NCI-H226 (cell line): ENCODE measurements at places on chromosomes 5 and 9.

DNA sequence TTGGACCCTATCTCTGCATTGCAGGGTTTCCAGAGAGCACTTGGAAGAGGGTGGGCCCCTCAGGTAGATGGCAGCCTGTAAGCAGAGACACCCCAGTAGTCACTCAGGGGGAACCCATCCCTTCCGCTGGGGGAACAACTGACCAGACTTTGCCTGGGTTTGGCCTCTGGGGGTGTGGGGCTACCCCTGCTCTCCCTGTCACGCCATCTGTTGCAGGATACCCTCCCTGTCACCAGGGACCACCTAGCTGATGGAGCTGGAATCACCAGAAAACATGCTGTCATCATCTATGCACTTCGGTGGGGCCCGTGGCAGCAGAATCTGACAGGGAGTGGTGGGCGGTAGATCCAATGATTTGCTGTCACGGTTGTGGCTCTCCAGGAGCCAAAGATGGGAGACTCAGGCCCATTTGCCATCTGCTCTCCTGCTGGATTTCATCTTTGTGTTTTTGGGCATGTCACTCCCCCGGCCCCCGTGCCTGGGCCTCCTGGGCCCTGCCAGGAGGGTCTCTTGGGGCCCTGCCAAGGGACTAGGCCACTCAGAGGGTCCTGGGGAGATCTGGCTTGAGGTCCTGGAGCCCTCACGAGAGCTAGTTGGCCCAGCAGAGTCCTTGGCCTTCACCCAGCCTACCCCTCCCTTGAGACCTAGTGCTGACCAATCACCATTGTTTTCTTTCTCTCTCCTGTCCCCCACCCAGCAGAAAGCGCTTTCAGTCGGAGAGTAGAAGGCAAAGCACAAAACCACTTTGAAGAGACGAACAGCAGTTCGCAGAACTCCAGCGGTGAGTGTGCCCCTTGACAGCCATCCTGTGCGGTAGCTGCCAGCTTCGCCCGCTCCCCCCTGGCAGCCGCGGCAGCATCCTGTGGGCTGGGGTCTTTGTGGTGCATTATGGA is 45.9 kb downstream of the AMBP start:
- no peak for DNase-seq

DNA sequence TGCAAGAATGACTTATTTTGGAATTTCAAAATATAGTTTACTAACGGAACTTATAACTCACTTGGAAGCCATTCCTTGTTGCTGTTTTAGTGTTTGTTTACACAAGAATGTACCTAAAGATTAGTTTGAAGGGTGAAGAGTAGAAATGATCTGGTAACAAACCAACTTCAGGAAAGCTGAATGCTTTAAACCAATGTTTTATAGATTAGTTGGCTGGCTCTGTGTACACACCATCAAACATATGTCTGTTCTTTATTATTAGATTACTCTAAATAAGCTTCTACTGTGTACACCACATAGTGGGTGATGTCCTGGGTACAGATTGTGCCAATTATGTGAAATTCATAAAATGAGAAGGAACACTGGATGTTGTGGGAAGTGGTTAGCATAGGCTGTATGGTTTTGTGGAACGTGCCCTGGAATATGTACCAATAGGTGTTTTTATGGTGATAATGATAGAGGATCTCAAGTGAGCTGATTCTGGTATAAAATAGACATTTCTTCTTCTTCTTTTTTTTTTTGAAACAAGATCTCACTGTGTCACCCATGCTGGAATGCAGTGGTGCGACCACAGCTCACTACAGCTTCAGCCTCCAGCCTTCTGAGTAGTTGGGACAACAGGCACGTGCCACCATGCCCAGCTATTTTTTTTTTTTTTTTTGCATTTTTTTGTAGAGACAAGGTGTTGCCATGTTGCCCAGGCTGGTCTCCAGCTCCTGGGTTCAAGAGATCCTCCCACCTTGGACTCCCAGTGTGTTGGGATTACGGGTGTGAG is 109.3 kb upstream of the DHFR start:
- DNase-seq, result no peak

GRCh38 chr5:43415935-43416802 is 4.0 kb upstream of the CCL28 start:
- DNase-seq, result peak; percentile 64

DNA sequence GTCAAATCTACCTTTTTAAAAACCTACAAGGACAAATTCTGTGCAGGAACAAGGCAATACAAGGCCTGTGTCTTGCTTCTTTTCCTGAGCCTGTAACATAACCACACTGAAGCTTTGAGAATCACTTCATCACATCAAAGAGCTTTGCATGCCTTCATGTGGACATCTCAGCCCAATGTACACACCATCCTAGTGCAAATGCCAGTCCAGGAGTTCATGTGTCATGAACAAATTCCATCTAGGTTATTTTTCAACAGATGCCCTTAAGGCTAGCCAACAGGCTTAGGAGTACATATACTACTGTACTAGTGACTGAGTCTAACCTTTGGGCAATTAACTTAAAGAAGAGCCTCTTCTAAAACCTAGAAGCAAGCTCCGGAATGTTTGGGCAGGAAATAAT is 106.4 kb downstream of the CDH10 start:
- no peak for DNase-seq

- no peak for DNase-seq
Measured at GRCh38 chr5:73391441-73391881, 57.1 kb downstream of the FOXD1 start.

- DNase-seq, result no peak
Measured at GRCh38 chr5:143649937-143650621, 161.9 kb upstream of the HMHB1 start.

- no peak for DNase-seq
Measured at GRCh38 chr5:157371655-157372471, 88.2 kb upstream of the NIPAL4 start.

- DNase-seq, result no peak
Measured at GRCh38 chr5:160159991-160160792, 40.9 kb upstream of the PWWP2A start.

DNA sequence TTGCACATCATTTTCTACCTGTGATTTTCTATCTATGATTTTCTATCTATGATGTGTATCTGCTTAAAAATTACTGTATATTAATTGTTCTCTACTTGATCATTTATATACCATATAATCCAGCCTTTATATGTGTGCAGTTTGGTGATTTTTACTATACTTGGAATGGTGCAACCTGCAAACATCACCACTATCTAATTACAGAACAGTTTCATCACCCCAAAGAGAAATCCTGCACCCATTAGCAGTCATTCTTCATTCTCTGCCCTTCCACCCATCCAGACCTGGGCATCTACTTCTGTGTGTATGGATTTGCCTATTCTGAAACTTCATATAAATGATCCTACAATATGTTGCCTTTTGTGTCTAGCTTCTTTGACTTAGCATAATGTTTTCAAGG is 51.3 kb downstream of the CARTPT start:
- DNase-seq, result no peak

DNA sequence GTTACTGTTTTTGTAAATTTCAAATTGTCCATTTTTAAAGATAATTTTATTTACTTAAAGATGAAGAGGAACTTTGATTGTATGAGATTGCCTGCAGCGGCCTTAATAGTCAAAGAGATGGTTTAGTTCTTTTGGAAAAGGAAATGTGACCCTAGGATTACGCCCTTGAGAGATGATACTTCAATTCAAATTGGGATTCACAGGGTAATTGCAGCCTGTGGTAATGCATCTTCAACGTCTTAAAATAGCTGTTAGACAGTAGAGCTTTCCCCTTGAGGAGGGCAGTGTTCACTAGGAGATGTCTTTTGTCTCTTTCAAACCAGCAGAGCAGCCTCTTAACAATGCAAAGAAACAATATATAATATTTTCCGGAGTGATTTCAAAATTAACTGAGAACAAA is 127.1 kb downstream of the TAF11L14 start:
- DNase-seq, result no peak

- DNase-seq, result no peak
Measured at GRCh38 chr5:59832577-59833301, 60.8 kb downstream of the PDE4D start.

DNA sequence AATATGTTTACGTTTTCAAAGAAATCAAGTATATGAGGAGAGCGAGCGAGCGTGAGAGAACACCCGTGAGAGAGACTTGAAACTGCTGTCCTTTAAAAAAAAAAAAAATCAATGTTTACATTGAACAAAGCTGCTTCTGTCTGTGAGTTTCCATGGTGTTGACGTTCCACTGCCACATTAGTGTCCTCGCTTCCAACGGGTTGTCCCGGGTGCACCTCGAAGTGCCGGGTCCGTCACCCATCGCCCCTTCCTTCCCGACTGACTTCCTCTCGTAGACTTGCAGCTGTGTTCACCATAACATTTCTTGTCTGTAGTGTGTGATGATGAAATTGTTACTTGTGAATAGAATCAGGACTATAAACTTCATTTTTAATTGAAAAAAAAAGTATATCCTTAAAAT is 97.0 kb downstream of the PDE6A start:
- DNase-seq, result no peak

DNA sequence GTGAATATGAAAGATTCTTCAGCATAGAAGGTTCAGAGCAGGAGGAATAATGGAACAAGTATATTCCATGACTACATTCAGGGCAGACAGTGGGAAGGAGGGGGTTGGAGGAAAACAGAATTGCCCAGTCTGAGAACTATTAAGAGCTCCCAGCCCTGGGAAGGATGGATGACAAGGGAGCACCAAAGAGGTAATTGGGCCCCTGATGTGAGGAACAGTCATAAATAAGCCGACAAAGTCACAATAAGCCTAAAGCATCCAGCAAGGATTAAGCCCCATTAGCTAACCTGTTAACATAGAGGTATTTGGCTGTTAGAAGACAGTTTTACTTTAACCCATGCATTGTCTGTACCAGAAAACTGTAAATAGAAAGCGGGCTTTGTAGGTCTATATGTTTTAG is 348.7 kb upstream of the SEMA6A start:
- DNase-seq, result no peak

DNA sequence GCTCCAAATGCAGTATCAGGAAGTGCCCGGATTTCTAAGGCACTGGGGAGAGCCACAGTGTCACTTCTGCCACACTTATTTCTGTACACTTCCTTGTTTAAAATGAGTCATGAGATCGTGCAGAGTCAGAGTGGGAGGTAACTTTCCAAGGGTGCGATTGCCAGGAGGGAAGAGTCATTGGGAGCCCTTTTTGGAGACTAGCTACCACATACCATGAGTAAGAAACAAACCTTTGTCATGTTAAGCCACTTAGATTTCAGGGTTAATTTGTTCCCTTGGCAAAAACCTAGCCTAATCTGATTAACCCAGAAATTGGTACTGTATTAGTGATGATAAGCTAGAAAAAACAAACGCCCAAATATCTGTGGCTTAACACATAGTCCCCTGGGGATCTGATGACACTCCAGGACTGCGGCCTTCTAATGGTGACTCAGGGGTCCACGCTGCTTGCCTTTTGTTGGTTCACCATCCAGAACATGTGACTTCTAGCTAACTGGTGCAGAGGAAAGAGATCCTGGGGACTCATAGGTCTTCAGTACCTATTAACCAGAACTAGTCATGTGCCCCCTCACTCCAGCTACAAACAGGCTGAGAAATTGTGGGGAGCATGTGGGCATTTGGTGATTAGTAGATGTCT is 48.6 kb upstream of the TLE1 start:
- DNase-seq, result peak; percentile 49

DNA sequence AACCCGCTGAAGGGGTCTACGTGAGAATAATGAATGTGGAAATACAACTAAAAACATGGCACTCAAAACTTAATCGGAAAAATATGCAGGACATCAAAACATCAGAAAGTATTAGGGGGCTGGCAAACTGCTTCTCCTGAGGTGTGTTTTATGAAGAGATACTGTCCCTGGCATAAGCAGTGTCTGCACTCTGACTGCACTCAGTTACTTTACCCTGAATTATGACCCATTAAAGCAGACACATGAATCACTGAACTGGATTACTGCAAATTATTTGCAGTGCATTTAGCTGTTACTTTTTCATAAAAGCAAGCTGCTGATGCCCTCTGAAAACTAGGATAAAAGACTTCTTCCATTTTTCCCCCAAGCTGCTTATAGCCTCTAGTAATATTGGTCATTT is 164.9 kb downstream of the AP3B1 start:
- DNase-seq, result no peak

- no peak for DNase-seq
Measured at GRCh38 chr9:128722380-128723351, 1.3 kb downstream of the ZDHHC12 start.

- no peak for DNase-seq
Measured at GRCh38 chr9:112809351-112809848, 58.8 kb downstream of the SNX30 start.

DNA sequence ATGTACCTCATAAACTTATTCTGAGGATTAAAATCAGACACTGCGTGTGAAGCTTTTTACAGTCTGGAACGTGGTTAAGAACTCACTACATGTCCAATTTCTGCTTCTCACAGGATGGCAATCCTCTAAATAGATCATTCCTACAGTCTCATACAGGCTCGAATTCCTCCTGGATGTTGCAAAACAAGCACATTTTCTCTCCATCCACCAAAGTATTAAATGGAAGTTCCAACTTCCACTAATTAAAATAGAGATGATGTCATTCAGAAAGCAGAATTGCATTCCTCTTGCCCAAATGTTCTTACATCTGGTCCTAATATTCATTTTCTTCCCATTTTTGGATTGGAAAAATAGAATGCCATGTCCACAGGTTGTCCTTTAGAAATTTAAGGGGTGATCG is 145.5 kb upstream of the PCA3 start:
- DNase-seq, result no peak

GRCh38 chr9:15738011-15738410 is 185.2 kb downstream of the CCDC171 start:
- DNase-seq, result no peak

- no peak for DNase-seq
Measured at GRCh38 chr5:116488356-116489041, 86.1 kb downstream of the SEMA6A start.

DNA sequence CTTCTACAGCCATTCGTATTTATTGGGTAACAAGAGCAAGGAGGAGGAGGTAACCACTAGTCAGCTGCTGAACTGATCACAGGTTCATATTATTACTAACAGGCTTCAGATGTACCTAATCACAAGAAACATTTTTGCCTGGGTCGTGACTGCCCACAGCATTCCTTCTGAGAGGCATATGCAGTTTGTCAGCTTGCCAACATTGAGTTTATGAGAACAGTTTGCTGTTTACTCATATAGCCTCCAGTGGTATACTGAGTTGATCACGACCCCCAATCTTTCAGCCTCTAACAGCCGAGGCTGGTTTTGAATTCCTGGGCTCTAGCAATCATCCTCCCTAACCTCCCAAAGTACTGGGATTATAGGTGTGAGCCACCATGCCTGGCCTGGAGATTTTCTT is 693.6 kb downstream of the TLE1 start:
- DNase-seq, result peak; percentile 84
